ENCODE measurements at places on chromosomes 4 and X.

DNA sequence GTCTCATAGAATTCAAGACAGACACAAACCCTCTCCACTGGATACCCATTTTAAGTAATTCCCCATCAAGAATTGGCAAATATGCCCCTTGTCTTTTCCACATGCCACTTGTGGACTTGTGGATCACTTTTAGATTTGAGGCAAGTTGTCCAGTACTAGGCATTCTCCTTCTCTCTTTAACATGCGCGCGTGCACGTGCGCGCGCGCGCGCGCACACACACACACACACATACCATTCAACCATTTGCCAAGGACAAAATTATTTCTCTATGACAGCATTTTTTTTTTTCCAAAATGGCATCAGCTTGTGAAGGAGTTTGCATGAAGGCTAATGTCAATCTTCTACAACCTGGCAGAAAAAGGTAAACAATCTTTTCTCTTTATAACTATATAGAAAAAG, 1325.7 kb upstream of the IGFBP7 start:
- DNase-seq = no peak

DNA sequence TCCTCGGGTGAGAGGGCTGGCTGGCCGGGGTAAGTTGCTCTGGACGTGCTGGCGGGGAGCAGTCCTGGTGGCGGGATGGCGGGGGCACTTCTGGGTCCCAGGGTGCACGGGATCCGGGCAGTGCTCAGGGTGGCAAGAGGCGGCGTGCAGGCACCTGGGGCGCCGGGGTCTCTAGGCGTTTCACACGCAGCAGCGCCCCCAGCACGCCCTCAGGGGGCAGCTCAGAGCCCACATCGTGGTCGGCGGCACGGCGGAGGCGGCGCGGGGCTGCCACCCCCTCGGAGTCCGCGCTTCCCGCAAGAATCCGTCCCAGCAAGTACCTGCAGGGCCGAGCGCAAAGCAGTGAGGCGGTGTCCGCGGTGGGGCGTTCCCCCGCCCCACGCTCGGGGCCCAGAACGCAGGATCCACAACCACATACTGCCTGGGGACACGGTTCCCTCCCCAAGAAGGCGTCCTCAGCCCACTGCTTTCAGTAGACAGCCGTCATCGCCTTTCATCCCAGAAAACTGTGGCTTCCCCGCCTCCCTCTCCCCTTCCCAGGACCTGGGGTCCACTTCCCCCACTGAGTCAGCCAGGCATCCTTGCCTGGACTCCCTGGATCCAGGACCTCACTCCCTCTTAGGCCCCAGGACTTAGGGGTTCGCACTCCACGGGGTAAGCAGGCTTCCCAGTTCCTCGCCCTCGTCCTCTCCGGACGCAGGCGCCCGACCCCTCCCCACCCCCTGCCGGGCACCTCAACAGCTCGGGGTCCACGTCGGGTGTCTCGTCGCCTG, 4.1 kb downstream of the PCSK1N start:
- no peak for DNase-seq

DNA sequence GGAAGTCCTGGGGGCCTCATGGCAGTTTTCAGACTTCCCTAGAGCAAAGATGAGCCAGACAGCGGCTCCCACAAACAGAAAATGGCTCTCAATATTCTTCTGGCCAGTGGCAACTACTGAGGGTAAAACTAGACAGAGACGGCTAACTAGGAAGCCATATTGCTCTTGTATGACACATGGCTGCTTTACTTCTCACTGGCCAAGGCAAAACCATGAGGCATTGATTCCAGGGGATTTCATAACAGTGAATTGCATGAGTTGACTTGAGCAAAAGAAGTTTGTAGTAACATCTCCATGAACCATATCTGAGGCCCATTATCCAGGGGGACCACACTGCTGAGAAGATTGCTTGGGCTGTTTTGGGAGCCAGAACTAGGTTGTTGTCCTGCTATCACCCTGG, 13.7 kb upstream of the TLR8 start:
- no peak for DNase-seq

DNA sequence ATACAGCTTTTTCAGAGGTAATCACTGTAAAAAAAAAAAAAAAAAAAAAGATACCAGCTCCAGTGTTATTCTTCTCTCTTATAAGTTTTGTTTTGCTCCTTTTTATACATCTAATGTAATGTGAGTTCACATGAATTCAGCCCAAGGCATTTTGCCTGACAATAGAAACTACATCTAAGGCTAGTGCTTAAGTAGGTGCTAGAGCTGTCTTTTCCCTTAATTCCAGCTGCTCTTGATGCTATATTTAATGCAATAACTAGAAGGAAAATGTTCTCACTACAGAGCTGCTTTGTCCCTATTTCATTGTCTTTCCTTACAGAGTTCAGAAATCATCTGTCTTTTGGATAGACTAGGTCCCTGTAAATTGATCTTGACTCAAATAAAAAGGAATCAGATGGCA, 150.1 kb downstream of the NAA11 start:
- no peak for DNase-seq

DNA sequence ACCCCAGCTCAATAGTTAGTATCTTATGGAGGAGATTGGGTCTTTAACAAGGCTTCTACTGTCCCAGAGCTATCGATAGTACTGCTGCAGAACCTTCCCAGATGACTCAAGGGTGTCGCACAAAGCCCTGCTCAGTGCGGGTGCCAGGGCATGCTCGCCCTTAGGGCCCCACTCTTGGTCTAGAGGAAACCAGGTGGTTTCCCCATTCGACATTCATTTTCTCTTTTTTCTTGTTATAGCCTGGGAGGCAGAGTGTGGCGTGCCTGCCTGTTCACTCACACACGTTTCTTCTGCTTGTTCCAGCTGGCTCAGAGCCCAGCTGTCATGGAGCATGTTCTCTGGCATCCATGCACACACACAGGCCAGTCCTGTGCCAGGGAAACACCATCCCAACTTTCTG, 144.5 kb downstream of the SMIM20 start:
- DNase-seq = peak; percentile 19

GRCh38 chr4:185304541-185304940, 91.2 kb downstream of the LRP2BP start:
- DNase-seq = no peak

- DNase-seq = no peak
Observed at GRCh38 chr4:125527681-125528080, 212.9 kb downstream of the FAT4 start.

- DNase-seq = no peak
Observed at GRCh38 chr4:57280481-57280880, 170.3 kb upstream of the IGFBP7 start.

GRCh38 chrX:8579602-8580001, 115.0 kb downstream of the VCX3B start:
- DNase-seq = no peak

GRCh38 chrX:103941201-103941975, 21.0 kb upstream of the TMSB15B start:
- DNase-seq = no peak

- no peak for DNase-seq
Observed at GRCh38 chrX:28391528-28391927, 195.7 kb upstream of the IL1RAPL1 start.

- DNase-seq = no peak
Observed at GRCh38 chr4:147853706-147854105, 121.8 kb downstream of the ARHGAP10 start.

- peak; percentile 59 for DNase-seq
Observed at GRCh38 chrX:151393514-151393913, 3.5 kb upstream of the VMA21 start.

GRCh38 chr4:125979950-125980349, 665.2 kb downstream of the FAT4 start:
- no peak for DNase-seq

GRCh38 chrX:11557120-11557519, 108.6 kb downstream of the ARHGAP6 start:
- DNase-seq = no peak

- no peak for DNase-seq
Observed at GRCh38 chrX:28876408-28876807, 289.2 kb downstream of the IL1RAPL1 start.

DNA sequence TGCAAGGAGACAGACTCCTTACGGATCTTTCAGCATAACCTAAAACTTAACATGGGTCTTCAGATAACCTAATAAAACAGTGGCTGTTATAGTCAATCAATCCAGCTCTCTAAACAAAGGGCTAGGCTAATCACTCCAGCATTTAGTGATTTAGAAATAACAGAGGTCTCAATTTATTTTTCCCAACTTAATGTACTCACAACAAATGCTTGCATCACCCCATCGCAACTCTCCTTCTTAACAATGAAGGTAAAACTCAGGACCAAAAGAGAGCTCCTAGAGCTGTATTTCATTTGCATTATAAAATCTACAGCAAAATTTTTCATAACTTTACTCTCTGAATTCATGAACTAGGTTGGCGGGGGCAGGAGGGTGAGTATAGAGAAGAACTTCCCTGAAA, 1.1 kb downstream of the LIN54 start:
- DNase-seq = no peak

- peak; percentile 26 for DNase-seq
Observed at GRCh38 chr4:2714061-2714770, 41.9 kb downstream of the TNIP2 start.

Measured in activated naive CD8-positive, alpha-beta T cell treated with anti-CD3 and anti-CD28 coated beads for 36 hours (primary cell).